ENCODE measurements at places on chromosomes 11 and 22. TPM values are rescaled to one million over a fixed set of nuclear protein-coding genes. Genes with fewer than 3 reads are reported as not detected.

MMP3 gene
- not detected for total RNA-seq

LMO2 gene
- total RNA-seq = 1.8 TPM

MEI1 gene
- 0.19 TPM for total RNA-seq

NXPE2 gene
- 0.11 TPM for total RNA-seq

NEFH gene
- 3.1 TPM for total RNA-seq

WNT11 gene
- total RNA-seq = 1.3 TPM

TTC17 gene
- 56.7 TPM for total RNA-seq
